ENCODE measurements at places on chromosomes 6 and 20. TPM values are rescaled to one million over a fixed set of nuclear protein-coding genes. Genes with fewer than 3 reads are reported as not detected.

DNA sequence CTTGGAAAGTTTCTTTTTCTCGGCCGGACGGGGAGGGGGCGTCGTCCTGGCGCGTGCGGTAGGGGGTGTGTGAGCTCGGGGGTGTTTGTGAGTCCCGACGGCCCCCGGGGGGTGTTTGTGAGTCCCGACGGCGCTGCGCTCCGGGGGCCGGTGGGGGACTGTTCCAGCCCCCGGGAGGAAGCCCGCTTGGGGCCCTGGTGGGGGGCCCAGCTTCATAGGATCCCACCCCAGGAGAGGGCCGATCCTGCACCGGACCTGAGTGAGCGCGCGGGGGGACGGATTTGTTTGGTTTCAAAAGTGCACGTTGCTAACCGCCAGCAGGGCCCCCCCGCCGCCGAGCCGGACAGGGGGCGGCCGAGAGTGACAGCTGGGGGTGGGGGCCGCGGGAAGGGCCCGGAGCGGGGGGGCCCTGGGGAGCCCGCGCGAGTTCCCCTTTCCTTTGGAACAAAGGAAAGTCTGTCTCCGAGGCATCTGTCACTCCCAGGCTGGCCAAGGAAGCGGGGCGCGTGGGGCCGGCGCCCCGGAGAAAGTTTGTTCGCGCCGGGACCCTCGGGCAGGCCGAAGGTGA is 485 bp downstream of the TGIF2 start:
- no peak for DNase-seq

DNA sequence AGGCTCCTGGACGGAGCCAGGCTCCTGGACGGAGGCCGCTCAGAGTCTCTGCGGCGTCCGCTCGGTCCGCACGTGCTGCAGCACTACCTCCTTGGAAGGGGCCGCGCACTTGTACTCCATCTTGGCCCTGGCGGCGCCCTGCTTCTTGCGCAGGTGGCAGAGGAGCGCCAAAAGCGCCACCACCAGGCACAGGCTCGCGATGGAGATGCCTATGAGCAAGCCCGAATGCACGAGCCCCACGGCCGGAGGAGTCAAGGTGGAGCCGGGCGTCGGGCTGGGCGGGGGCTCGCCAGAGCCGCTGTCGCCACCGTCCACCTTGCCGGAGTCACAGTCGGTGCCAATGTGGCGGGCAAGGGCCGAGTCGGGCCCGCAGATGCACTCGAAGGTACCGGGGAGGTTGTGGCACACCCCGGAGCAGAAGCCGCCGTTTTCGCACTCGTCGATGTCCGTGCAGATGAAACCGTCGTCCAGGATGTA is 1.7 kb downstream of the THBD start:
- DNase-seq, result no peak

DNA sequence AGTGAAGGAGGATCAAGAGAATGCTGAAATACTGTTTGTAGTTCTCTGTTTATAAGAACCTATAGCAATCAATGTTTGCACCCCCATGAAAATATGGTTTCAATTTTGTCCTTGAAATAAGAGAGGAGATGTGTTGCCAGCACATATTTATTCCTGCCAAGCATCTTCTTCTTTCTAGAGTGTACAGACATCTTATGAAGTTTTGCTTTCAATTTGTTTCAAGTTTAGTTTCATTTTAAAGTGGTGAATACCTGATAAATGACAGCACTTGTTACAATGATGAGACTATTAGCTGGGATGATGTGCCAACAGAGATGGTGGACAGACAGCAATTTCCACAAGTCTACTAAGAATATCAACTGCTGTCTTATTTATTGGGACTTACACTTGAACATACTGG is 39.2 kb upstream of the CENPW start:
- DNase-seq, result no peak

DNA sequence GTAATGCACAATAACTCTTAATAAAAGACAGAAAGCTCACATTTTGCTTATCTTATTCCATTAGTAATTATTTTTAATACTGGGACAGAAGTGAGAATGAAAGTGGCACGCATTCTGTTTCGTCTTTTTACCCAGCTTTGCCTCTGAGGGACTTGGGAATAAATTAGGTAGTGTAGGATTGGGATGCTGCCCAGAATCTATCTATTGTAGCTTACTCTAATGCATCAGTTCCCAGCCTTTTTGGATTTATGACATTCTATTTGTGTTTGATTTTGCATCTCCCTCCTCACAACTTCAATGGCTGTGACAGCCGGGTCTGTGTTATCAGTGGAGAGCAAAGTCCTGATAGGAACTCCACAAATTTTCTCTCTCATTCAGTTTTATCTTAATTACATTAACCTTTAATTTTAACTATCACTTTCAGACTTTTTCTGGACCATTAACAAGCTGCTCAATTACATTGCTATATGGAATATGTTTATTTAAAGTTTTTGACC is 62.9 kb upstream of the TULP4 start:
- no peak for DNase-seq

- no peak for DNase-seq
Observed at GRCh38 chr6:113082745-113083144, 735.6 kb downstream of the RFPL4B start.

The C20orf141 gene
- not detected for total RNA-seq

The GFRAL gene
- total RNA-seq, result not detected

The NRN1 gene
- total RNA-seq, result not detected

Data from hepatocyte (in vitro differentiated cells).